GM23338 (cell line): ENCODE measurements at places on chromosomes 11 and 22.

GRCh38 chr11:90197377-90197776 lies 25.5 kb downstream of the CHORDC1 start:
- no peak for DNase-seq

GRCh38 chr11:75616281-75616680 lies 52.6 kb downstream of the MAP6 start:
- DNase-seq = no peak

GRCh38 chr11:112658431-112658878 lies 302.8 kb upstream of the NCAM1 start:
- DNase-seq = no peak

DNA sequence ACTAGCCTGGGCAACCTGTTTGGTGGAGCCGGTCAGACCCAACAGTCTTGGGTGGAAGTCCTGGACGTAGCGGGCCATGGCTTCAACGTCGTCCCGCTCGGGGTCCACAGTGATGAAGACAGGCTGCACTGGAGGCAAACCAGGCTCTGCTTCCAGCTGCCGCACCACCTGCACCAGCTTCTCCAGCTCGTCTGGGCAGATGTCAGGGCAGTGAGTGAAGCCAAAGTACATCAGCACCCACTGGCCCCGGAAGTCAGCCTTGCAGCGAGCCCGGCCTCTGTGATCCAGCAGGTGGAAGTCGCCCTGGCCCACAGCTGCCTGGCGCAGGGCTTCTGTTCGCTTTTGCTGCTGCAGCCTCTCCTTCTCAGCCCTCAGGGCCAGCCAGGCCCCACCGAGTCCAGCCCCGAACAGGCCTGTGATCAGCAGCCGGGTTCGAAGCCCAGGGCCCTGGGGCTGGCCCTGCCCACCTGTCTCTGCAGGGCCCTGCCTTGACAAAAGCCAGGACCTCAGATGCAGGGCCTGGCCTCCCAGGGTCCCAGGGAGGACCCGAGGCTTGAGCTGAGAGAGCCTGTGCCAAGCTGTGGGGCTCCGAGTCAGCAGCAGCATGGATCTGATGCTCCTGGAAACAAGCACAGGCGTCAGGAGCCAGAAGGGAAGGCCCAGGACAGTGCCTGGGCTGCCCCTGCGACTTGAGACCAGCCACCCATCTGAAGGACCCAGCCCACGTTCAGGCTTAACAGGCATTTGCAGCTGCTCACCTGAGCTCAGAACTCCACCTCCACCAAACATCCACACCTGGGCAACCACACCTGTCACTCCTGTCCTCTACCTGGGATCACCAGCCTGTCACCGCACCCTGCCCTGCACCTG lies 1.4 kb downstream of the SCO2 start:
- DNase-seq = no peak

- DNase-seq = peak; percentile 9
Observed at GRCh38 chr11:118338637-118339061, 3.9 kb downstream of the CD3D start.

GRCh38 chr11:57773026-57773598 lies 11.5 kb downstream of the CTNND1 start:
- no peak for DNase-seq

GRCh38 chr11:9126636-9127035 lies 35.2 kb upstream of the SCUBE2 start:
- DNase-seq = no peak

- no peak for DNase-seq
Observed at GRCh38 chr22:33357981-33358399, 299.8 kb upstream of the SYN3 start.

DNA sequence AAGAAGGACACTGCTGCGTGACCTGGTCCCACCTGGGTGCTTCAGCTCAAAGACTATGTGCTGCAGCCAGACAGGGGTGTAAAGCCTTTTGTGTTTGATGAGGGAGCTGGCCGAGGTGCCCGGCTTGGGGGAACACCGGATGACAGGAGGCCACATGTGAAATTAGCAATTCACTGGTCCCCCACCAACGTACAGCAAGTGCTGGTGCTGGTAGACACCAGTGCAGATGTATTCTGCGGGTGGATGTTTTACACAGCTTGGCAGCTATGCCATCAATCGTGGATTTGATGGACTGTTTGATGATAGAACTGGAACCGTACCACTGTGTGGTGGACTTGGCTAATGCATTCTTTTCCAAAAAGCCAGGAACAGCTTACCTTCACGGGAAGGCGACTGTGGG lies 47.9 kb upstream of the LIPT2 start:
- no peak for DNase-seq

GRCh38 chr11:34067383-34068065 lies 16.0 kb downstream of the CAPRIN1 start:
- DNase-seq = no peak
